GM23338 (cell line): ENCODE measurements at places on chromosomes 12 and 14.

GRCh38 chr14:52348776-52349175, 34.7 kb downstream of the PTGER2 start:
- no peak for DNase-seq

DNA sequence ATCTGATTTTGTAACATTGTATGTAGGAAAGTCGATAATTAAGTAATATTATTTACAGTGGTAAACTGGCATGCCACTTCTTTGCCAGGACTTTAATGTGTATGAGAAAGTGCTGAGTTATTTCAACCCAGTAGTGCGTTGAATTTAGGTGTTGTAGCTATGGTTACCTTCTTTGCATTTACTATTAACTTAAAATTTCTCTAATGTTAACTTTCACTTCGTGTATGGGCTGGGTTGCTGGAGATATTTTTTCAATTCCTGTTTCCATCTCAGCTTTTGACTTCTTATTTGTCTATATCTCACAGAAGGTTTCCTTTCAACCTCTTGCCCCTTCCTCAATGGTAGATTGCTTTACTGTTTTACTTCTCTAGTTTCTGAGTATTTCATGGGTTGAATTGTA, 1345.6 kb downstream of the FSCB start:
- no peak for DNase-seq

DNA sequence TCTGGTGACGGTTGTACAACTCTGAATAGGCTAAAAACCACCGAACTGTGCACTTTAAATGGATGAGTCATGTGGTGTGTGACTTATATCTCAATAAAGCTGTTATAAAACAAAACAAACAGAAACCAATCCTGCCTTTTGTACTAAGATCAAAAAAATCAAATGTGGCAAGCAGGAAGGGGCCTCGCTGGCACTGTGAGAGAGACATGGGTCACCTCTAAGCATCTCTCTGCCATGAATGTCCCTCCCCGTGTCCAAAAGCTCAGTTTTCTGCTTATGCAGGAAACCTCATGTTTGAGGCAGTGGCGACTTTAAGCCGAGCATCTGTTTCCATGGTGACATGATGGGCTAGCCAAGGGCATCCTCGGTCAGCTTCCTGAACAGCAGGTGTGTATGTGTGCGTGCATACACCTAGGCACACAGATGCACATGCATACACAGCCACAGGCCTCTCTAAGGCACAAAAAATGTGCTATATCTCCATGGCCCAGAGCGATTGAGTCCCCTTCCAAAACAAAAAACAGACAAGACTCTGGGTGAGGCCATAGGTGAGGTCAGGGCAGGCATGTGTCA, 44.4 kb downstream of the ARL6IP4 start:
- DNase-seq: no peak

- peak; percentile 67 for DNase-seq
Measured at GRCh38 chr12:121789800-121790728, 3.4 kb downstream of the RHOF start.

DNA sequence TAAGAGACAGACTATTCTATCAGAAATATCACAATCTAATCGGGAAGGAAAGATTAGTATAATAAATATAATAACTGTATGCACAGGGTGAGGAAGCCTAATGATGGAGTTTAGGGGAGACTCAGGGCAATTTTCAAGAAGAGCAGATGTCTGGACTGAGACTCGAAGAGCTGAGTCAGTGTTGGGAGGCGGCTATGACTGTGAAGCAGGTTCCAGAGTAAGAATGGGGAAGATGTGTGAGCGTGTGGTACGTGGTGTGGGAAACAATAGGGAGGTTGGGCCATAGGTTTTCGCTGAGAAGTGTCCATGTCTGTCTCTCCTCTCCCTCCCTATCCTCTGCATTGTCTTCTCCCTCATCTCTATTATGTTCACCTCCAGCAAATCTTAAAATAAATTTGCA, 85.6 kb downstream of the LMO3 start:
- DNase-seq: no peak

GRCh38 chr14:89566644-89567415, 149.8 kb upstream of the FOXN3 start:
- DNase-seq: no peak
